Ovary (tissue), 10 donors: ENCODE measurements at places on chromosomes 12 and 14. TPM values are rescaled to one million over a fixed set of nuclear protein-coding genes. Genes with fewer than 3 reads are reported as not detected.

DNA sequence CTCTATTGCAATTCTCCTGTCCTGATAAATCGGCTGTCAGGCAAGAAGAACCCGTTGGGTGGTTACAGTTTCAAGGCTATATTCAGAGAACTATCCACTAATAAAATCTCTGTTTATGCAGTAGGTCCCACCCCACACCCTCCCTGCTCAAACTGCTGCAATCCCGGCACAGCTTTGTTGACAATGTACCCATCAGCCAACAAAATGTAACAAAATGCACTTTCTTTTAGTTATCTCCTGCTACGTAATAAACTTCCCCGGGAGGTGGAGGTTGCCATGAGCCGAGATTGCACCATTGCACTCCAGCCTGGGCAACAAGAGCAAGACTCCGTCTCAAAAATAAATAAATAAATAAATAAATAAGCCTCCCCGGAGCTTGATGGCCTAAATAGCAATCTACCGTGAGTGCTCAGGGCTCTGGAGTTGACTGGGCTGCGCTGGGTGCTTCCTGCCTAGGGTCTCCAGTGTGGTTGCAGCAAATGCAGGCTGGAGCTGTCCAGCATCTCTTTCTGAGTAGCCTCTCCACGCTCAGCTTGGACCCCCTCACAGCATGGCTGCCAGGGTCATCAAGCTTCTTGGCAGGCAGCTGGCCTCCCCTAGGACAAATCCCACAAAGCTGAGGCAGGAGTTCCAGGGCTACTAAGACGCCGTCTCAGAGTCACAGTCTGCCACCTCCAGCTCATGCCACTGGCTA is 43.2 kb upstream of the FBRSL1 start:
- H3K27ac ChIP-seq: no peak overlapping the region
- no peaks in the 10 kb centered on the region for H3K36me3 ChIP-seq
- DNase-seq: no peak
- no peak overlapping the region for H3K4me3 ChIP-seq
- no peaks in the 10 kb centered on the region for H3K27me3 ChIP-seq

GRCh38 chr12:5512601-5512970 is 80.7 kb downstream of the NTF3 start:
- DNase-seq: no peak
- H3K27me3 ChIP-seq: no peaks in the 10 kb centered on the region
- H3K4me3 ChIP-seq: no peak overlapping the region

DNA sequence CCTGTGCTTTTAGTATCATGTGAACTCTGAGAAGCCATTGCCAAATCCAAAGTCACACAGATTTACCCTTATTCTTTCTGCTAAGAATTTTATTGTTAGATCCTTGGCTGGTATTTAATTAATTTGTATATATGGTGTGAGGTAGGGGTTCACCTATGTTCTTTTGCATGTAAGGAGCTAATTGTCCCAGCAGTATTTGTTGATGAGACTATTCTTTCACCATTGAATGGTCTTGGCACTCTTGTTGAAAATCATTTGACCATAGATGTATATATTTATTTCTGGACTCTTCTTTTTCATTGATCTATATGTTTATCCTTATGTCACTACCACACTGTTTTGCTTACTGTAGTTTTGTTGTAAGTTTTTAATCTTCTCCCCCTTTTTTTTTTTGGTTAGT is 26.2 kb downstream of the G2E3 start:
- peaks cover 3% of the 10 kb centered on the region for H3K4me1 ChIP-seq
- no peak overlapping the region for H3K27ac ChIP-seq
- DNase-seq: no peak
- H3K4me3 ChIP-seq: no peak overlapping the region

- DNase-seq: no peak
- peaks cover 15% of the 10 kb centered on the region for H3K4me1 ChIP-seq
- no peaks in the 10 kb centered on the region for H3K36me3 ChIP-seq
Observed at GRCh38 chr12:15193946-15194345, 27.3 kb downstream of the RERG start.

- no peaks in the 10 kb centered on the region for H3K27me3 ChIP-seq
- peaks cover 8% of the 10 kb centered on the region for H3K4me1 ChIP-seq
- H3K36me3 ChIP-seq: no peaks in the 10 kb centered on the region
- H3K27ac ChIP-seq: peak within 1 kb of the TSS; percentile 46
- DNase-seq: peak; percentile 89
Observed at GRCh38 chr12:104303538-104304151, at the start of gene EID3. Gene EID3, plus strand, starts transcription at chr12:104303739. Its CDS starts 196 bp downstream, at chr12:104303935.

DNA sequence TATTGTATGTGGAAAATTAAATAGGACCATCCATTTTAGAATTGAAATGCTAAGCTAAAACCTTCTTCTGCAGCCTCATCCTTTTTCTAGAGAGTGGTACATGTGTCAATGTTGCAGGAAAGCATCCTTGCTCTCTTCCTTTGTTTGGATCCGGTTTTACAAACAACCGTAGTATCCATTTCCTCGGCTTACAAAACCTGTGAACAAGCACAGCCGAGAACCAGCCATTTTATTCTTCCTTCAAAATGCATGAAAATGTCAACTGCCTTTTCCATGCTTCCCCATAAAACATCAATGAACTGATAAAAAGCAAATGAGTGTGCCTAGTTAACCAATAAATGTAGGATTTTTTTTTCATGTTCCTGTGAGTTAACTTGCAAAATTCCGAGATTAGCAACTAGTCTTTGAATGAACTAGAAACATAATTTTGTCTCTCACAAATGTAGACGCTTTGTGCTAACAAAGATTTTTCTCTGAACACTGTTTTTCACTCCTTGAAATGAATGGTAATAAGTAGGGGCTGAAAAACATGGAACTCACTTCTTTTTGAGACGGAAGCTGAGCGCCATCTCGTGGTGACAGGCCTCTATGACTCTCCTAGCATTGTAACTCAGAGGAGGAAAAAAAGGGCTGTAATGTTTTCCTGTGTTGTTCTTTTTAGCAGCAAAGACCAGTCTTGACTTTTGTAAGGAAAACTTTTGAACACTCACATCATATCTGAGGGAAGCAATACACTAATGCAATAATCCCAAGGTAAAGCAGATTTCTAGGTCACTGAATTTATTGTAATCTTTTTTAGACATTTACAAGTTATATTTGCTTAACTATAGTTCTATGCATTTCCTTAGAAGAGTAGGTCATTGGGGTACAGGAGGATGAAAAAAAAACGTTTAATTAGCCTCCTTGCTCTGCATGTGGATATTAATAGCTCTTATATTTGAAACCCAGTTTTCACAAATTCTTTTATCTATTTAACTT is 157.4 kb upstream of the FOXG1 start:
- H3K4me3 ChIP-seq: no peak overlapping the region
- H3K27ac ChIP-seq: no peak overlapping the region
- DNase-seq: no peak
- H3K36me3 ChIP-seq: no peaks in the 10 kb centered on the region
- H3K4me1 ChIP-seq: no peaks in the 10 kb centered on the region
- no peaks in the 10 kb centered on the region for H3K27me3 ChIP-seq

DNA sequence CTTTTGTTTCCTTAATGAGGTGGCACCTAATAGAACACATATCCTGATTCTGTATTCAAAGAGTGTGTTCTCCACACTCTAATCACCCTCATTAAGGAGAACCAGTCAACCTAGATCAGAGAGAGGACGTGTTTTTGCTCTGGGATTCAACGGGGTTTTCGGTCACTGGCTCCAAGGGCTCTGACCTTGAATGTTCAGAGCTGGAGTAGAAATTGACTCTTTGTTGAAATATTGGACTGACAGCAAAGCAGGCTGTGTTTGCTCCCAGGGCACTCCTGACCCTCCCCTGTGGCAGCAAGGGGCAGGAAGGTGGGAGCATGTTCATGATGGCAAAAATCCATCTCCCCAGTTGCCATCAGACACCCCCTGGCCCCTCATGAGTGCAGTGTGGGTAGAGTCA is 1193.0 kb downstream of the AACS start:
- H3K36me3 ChIP-seq: no peaks in the 10 kb centered on the region
- H3K27me3 ChIP-seq: no peaks in the 10 kb centered on the region
- no peaks in the 10 kb centered on the region for H3K4me1 ChIP-seq

DNA sequence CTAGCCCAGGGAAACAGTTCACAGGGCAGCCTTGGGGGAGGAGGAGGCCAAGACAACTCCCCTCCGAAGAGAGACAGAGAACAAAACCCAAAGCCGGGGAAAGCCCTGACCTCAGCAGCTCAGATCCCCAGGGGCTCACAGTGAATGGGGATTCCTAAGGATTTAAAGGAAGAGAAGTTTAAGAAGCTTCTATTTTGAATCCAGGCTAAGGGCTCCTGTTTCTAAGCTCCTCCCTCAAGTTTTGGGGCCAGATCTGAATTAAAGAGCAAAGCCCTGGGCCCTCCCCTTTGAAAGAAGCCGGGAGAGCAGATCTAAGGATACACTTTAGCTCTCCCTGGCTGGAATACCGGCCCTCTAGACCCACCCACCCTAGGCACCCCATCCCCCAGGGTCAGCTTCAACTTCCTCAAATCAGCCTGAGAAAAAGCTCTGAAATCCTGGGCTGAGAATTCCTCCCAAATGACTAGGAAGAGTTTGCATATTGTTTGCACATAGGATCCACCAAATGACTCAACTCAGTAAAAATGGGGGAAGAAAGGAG is 3.9 kb downstream of the KDM2B start:
- H3K27ac ChIP-seq: peak overlapping the region; percentile 4
- H3K27me3 ChIP-seq: no peaks in the 10 kb centered on the region
- no peak overlapping the region for H3K4me3 ChIP-seq
- no peak for DNase-seq

- peak overlapping the region; percentile 99 for H3K4me3 ChIP-seq
- peak overlapping the region; percentile 80 for H3K27ac ChIP-seq
- no peaks in the 10 kb centered on the region for H3K36me3 ChIP-seq
- H3K27me3 ChIP-seq: no peaks in the 10 kb centered on the region
Observed at GRCh38 chr12:9064201-9064814, 51.4 kb downstream of the A2M start.

GRCh38 chr12:46219877-46220655 is 48.8 kb downstream of the SLC38A1 start:
- DNase-seq: no peak
- H3K4me1 ChIP-seq: no peaks in the 10 kb centered on the region
- no peaks in the 10 kb centered on the region for H3K36me3 ChIP-seq
- H3K27ac ChIP-seq: no peak overlapping the region

DNA sequence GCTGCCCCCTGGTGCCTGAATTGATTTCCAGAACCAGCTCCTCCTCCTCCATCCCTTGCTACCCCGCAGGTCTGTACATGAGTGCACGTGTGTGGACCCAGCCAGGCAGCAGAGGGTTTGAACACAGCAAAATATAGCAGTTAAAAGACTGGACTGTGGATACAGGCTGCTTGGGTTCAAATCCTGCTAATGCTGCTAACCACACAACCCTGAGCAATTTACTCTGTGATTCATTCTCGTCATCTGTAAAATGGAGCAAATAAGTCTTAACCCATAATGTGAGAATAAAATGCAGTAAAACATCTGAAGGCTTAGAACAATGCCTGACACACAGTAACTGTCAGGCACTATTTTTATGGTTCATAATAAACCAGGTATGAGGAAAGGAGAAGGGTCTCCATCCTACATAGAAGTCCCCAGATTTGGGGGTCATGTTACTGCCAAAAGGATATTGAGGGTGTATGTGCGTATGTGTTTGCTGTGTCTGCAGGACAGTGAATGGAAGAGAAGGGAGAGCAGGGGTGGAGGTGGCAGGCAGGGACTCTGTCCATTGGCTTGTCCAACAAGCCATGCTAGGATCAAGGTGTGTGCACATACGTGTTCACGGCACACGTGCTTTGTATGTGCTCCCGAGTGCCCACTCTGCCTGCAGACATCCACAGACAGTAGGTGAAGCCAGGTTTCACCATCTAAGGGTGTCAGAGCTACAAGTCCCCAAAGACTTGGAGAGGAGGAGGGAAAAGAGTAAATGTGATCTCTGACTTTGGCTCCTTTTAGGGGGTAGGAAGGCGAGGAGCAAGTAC is 1.5 kb upstream of the STAT6 start:
- peaks cover 2% of the 10 kb centered on the region for H3K4me1 ChIP-seq
- no peak for DNase-seq
- no peaks in the 10 kb centered on the region for H3K36me3 ChIP-seq
- H3K4me3 ChIP-seq: peak overlapping the region; percentile 25

DNA sequence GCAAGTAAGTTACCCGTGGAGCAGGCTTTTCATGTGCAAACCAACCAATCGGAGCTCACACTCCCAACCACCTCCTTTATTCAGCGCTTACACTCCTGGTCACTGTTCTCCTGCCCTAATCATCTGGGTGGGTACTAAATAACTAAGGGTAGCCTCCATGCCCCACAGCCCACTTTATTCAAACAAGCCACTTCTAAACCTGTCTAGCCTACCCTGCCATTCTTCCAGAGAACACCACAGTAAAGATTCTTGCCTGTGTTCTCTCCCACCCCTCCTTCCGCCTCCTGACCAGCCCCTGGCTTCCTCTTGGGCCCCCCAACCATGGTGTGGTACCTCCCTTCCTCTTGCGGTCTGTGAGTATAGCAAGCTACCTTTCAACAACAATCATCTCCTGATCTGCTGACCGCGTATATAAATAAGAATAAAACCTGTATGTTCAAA is 581.9 kb downstream of the VRK1 start:
- no peaks in the 10 kb centered on the region for H3K27me3 ChIP-seq
- DNase-seq: no peak
- H3K27ac ChIP-seq: no peak overlapping the region
- no peaks in the 10 kb centered on the region for H3K4me1 ChIP-seq

GRCh38 chr14:49036984-49037516 is 549.1 kb downstream of the RPS29 start:
- no peaks in the 10 kb centered on the region for H3K4me1 ChIP-seq
- no peaks in the 10 kb centered on the region for H3K36me3 ChIP-seq
- H3K4me3 ChIP-seq: no peak overlapping the region
- no peak overlapping the region for H3K27ac ChIP-seq
- no peak for DNase-seq
- H3K27me3 ChIP-seq: no peaks in the 10 kb centered on the region

DNA sequence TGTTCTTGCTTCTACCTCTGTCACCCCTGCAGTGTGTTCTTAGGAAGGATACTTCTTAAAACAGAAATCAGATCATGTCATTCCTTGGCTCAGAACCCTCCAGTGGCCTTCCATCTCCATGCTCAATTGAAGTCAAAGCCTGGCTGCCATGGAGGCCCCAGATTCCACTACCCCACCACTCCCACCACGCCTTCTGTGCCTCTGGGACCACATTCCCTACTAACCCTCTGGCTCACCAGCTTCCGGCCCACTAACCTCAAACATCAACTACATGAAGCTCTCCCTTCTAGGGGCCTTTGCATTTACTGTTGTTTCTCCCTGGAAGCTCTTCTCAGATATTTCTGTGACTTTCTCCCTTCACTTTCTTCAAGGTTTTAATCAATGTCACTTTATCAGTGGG is 76.1 kb upstream of the REP15 start:
- no peak overlapping the region for H3K4me3 ChIP-seq
- no peak overlapping the region for H3K27ac ChIP-seq
- H3K4me1 ChIP-seq: peaks cover 17% of the 10 kb centered on the region
- H3K27me3 ChIP-seq: no peaks in the 10 kb centered on the region

- H3K36me3 ChIP-seq: no peaks in the 10 kb centered on the region
- no peak overlapping the region for H3K4me3 ChIP-seq
- H3K27ac ChIP-seq: no peak overlapping the region
Observed at GRCh38 chr12:50181691-50182090, 14.5 kb upstream of the CERS5 start.

GRCh38 chr12:68899251-68899771 is 33.7 kb downstream of the CPM start:
- no peaks in the 10 kb centered on the region for H3K36me3 ChIP-seq
- peak; percentile 82 for DNase-seq
- H3K27me3 ChIP-seq: no peaks in the 10 kb centered on the region
- peaks cover 5% of the 10 kb centered on the region for H3K4me1 ChIP-seq

The SCARB1 gene
- polyA plus RNA-seq: 59.4 TPM

The NINJ2 gene
- polyA plus RNA-seq: 0.82 TPM

The CLEC2A gene
- not detected for polyA plus RNA-seq

The APEX1 gene
- polyA plus RNA-seq: 292 TPM

The P2RX7 gene
- 5.3 TPM for polyA plus RNA-seq

The AKAP6 gene
- polyA plus RNA-seq: 6.4 TPM

The GPR84 gene
- 0.42 TPM for polyA plus RNA-seq

The KCNC2 gene
- polyA plus RNA-seq: not detected

The GPR68 gene
- 0.45 TPM for polyA plus RNA-seq

The HRK gene
- not detected for polyA plus RNA-seq

The TCL1B gene
- polyA plus RNA-seq: 0.07 TPM

The C1QL4 gene
- polyA plus RNA-seq: not detected
